ENCODE measurements at places on chromosomes 12 and 14.

DNA sequence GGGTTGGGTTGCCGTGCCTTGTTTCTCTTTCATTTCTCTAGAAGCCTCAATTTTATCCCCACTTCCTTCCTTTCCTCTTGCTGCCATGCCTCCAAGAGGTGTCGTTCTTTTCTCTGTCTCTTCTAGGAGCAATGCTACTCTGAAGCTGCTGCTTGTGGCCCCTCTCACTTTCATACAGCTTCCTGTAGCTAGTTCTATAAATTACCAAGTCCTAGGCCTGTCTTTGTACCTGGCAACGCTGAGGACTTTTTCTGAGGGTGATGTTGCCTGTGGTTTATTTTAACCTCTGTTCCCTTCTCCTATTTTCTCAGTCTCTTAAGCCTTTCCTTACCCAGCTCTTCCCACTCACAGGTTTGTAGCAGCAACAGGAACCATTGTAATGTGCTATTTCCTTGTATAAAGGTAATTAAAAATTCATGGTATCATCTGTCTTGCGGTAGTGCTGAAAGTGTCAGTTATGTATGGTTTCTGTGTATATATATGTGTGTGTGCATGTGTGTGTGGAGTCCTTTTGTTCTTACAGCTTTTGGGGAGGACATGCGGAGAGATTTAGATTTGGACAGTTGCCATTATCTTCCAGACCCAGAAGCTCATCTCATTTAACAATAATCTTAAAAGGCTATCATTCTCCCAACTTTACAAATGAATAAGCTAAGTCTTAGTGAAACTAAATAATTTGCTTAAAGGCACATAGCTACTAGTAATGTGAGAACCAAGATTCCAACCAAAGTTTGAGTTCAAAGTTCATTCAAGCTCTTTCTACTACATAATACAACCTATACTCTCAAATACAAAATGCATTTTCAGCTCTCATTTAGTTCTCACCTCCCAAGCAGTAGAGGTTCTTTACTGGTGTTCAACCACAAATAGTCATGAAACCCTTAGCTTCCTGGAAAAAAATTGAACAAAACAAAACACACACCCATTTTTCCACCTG, 43.8 kb downstream of the DDHD1 start:
- DNase-seq = no peak

DNA sequence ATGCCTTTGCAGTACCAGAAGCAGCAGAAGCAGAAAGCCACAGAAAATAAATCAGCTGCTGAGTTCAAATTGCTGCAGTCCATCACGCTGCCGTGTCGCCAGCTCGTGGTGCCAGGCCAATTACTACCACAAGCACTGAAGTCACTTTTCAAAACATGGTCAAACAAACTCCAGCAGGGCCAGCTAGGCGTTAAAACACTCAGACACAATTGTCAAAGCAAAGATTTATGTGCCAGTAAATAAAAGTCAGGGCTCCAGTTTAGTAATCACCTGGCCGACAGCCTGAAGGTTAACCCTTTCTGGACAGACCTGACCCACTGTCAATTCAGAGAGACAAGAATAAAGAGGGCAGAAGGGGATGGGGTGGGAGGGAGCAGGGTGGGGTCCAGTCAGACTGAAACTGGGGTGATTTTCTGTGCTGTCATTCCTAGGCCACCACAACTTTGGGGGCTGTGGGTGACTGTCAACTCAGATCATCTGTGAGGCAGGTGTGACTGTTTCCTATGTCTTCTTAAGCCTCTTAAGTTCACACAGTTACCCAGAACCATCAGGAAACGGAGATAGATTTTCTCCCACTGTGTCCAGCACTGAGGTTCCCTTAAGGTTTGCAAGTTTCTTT, 109.8 kb upstream of the FUT8 start:
- DNase-seq = no peak

DNA sequence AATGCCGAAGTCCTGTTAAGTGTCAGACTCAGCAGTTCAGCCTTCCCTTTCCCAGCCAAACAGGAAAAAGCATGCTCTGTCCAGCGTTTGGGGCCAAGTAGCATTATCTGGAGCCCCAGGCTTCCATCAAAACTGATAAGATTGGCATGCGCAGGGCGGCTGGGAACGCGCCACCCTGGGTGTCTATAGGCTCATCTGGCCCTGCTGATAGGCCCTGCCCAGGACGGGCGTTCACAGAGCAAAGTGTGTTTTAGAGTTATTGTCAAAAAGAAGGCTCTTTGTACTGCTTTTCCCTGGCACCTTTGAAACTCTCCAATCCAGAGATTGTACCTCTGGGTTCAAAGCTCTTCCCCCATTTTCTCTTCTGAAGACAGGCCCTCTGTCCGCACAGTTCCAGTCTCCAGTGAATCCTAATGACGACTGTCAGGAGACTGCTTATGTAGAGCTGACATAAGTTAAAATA, at the start of gene ART4:
ART4 (minus strand) TSS at position 102 of the 463 bp plus-strand sequence. CDS start 413 bp downstream, outside the sequence.
- DNase-seq = no peak

DNA sequence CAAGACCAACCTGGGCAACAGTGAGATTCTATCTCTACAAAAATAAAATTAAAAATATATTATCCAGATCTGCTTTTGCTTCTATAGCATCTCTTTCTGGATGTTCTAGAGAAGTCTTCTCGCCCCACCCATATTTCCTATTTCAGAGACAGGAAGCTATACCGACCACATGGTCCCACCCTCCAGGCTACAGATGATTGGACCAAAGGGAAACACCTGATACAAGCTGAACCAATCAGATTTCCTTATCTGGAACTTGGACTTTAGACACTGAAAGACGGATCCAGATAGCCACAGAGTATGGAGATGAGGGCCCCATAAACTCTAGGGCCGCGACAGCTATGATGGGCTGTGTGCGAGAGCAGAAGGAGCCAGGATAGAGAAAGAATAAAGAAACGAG, 48.7 kb downstream of the CCDC60 start:
- DNase-seq = no peak

- DNase-seq = no peak
Measured at GRCh38 chr14:24607635-24608514, 1.6 kb downstream of the GZMH start.

GRCh38 chr14:69260190-69260860, 367 bp downstream of the GALNT16 start:
- no peak for DNase-seq

DNA sequence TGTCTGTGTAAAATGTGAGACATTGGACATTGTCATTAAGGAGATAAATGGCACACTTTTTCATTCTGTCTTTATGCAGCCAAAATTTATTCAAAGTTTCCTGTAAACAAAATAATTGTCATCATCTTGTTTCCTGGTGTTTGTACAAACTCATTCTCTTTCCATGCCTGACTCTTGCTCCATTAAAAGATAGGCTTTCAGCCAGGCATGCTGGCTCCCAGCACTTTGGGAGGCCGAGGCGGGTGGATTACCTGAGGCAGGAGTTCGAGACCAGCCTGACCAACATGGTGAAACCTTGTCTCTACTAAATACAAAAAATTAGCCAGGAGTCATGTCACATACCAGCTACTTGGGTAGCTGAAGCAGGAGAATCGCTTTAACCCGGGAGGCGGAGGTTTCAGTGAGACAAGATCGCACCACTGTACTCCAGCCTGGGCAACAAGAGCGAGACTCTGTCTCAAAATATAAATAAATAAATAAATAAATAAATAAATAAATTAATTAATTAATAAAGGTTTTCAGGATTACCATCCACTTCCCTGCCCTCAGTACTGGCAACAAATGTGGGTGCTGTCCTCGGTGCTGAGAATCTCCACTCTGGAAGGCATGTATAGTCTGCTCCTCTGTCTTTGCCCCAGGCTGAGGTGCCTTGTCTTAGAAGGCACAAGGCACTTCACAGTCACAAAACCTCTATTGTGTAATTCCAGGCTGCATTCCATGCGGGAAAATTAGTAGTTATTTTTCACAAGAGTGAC, 83.2 kb downstream of the PAH start:
- no peak for DNase-seq

DNA sequence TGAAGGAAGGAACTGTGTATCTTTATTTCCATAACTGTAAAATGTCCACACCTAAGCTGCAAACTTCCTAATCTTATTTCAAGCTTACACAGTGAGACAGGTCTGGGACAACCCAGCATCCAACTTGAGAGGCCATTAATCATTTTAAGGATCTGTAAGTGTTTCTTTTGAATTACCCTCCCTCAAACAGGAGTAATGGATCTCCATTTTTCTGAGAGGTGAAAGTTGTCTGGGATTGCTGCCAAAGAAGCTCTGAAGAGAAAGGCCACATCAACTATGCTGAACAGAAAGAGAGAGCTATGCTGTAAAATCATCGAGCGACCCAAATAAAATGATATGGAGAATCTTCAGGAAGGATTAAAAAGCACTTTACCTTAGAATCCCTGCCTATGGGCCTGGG, 131.7 kb upstream of the CPNE8 start:
- no peak for DNase-seq

DNA sequence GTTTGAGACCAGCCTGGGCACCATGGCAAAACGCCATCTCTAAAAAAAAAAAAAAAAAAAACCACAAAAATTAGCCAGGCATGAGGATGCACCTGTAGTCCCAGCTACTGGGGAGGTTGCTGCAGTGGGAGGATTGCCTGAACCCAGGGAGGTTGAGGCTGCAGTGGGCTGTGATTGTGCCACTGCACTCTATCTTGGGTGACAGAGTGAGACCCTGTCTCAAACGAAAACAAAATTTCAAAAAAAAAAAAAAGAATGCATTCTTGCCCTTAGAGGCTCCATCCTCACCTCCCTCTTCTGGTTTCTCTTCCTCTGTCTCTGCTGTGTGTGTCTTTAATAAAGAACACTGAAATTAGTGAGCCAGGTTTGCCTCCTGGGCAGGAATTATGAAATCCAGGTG, 107.8 kb downstream of the VCPKMT start:
- no peak for DNase-seq

GRCh38 chr12:119005913-119006312, 24.6 kb downstream of the SRRM4 start:
- DNase-seq = no peak

GRCh38 chr12:30967026-30967425, 40.5 kb downstream of the TSPAN11 start:
- DNase-seq = no peak

- no peak for DNase-seq
Measured at GRCh38 chr14:74179856-74180255, 59.4 kb upstream of the VSX2 start.

- DNase-seq = no peak
Measured at GRCh38 chr14:91324606-91325575, 80.4 kb upstream of the GPR68 start.

- no peak for DNase-seq
Measured at GRCh38 chr12:6955108-6956020, 4.2 kb downstream of the PTPN6 start.

DNA sequence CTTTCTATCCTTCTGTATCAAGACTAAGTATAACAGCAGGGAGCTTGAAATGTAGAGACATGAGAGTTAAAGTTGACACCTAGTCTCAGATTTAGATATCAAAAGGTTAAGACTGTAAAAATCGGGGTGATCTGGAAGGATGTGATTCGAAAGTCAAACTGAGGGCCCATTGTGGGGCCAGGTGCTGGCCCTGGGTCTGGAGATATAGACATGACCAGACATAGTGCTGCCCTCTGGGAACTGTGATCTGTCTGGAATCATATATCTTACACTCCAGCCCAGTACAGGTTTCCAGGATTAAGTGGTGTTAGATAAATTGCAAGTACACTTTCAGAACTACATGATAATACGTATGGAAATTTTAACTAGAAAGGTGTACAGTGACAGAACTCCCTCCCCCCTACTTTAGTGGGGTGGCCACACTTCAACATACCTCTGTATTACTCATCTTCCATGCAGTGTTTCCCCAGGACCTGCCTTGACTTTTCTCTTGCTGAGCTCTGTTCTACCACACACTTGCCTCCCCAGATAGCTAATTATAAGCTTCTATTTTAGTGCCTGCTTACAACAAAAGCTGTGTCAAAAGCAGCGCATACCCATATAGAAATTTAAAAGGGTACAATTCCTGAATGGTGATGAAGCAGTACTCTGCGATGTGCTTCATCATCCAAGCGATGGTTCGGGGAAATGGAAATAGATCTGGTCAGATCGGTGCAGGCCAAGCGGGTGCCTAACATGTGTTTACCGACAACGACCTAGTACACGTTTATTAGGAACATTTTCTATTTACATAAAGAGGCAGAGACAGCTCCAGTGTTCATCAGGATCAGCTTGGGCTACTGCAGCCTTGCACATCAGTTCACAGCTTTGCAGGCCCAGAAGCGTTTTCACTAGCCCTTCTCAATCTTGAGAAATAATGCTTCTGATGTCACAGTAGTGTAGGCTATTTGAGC, 68.7 kb downstream of the ARF6 start:
- DNase-seq = no peak

- no peak for DNase-seq
Measured at GRCh38 chr14:70018230-70018629, 139.0 kb downstream of the SMOC1 start.

DNA sequence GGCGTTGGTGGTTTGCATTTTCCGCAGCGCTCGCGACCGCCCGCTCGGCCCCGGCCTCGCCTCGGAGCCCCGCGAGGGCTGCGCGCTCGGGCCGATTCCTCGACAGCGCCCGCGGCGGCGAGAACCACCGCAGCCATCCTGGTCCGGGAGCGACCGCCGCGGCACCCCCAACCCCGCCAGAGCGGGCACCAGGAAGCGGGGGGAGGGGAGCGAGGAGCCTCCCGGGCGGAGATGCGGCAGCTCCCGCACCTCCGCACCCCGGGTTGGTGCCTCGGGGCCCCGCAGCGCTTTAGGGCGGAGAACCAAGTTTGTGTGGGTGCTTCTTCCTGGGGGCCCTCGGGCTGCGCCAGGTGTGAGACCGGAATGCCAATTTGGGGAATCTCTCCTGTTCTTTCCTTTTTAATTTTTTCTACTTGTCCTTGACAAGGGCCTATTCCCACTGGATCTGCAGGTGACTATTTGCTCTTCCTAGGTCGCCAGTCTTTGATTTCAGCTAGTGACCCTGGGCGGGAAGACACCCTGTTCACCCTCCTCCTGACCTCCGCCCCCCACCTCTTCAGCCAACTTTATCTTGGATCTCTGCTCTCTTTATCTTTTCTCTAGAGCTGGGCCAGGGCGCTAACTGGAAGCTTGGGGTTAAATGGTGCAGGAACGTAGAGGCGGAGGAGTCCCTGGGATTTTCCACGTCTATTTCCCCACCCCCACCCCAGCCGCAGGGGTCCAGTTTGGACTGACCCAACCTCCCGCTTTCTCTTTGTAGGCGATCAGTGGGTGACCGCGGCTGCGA, at the start of gene SOCS2:
SOCS2 (plus strand) TSS at position 751 of the 787 bp plus-strand sequence. CDS start 223 bp downstream, outside the sequence.
- DNase-seq = no peak

- DNase-seq = no peak
Measured at GRCh38 chr12:68434391-68435298, 102.5 kb upstream of the MDM1 start.

- DNase-seq = no peak
Measured at GRCh38 chr12:84270470-84271140, 642.0 kb downstream of the SLC6A15 start.
